ENCODE measurements at places on chromosomes 3 and 15. TPM values are rescaled to one million over a fixed set of nuclear protein-coding genes. Genes with fewer than 3 reads are reported as not detected.

- no peak for DNase-seq
Observed at GRCh38 chr3:112047264-112047663, 12.7 kb downstream of the TMPRSS7 start.

- no peak for DNase-seq
Observed at GRCh38 chr3:140062461-140062860, 127.5 kb downstream of the CLSTN2 start.

DNA sequence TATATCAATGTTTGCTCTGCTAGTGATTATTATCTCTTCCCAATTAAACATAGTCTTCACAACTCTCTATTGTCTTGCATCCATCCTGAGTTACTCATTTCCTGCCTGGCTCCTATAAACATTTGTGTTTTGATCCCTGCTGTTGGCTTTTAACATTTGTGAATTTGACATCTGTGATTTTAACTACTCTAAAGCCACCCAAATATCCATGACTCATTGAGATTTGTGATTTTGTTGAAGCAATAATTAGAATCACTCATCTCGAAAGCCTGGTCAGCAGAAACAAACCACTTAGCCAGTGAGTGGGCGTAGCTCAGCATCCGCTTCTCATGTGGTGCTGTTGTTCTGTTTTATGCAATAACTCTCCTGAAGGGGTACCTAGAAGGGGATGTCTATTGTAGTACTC lies 174.3 kb upstream of the ZBTB20 start:
- DNase-seq: no peak

DNA sequence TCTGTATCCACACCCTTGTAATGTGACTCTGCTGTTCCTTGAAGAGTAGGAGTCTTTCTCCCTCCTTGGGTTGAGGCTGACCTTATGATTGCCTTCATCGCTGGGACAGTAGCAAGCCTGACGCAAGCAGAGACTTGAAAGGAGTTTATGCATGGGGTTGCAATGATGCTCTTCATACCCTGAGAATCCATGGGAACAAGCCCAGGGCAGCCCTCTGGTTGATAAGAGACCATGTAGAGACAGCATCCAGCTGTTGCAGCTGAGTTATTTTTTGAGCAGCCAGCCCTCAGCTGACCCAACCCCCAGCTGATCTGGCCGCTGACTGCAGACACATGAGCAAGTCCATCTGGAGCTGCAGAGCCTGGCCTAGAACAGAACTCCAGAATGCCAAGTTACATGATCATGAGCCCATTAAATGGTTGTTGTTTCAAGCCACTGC lies 60.6 kb upstream of the ARNT2 start:
- no peak for DNase-seq

GRCh38 chr15:56792211-56792610 lies 58.9 kb upstream of the ZNF280D start:
- no peak for DNase-seq

GRCh38 chr3:61564395-61565059 lies 3.2 kb downstream of the PTPRG start:
- no peak for DNase-seq

GRCh38 chr3:171775943-171776342 lies 34.3 kb downstream of the PLD1 start:
- no peak for DNase-seq

DNA sequence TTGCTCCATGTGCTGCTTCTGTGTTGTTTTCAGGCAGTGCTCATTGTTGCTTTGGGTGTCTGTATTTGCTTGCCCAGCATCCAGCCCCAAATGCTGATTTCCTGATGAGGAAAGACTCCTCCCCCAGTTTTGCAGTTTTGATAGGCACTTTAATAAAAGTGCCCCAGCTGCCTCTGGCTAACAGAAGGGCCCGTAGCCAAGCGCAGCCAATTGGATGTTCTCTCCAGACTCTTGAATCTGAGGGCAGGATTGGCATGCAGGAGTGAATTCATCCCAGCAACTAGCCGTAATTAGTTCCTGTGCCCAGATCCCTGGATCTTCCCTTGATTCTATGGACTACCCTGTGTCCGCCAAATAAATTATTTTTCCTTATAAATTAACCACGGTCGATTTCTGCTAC lies 14.8 kb upstream of the SEMA5B start:
- no peak for DNase-seq

DNA sequence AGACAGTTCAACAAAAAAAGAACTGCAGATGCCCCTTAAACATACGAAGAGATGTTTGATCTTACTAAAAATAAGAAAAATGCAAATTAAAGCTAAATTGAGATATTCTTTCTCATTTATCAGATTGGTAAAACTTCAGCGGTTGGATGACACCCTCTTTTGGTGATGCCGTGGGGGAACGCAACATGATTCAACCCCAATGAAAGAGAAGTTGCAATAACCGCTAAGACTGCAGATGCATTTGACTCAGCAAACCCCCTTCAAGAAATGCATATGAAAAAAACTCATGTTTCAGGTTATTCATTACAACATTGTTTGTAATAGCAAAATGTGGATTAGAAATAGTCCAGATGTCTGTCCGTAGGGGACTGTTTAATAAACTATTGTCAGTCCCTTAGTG lies 3.6 kb downstream of the KLHL6 start:
- DNase-seq: no peak

DNA sequence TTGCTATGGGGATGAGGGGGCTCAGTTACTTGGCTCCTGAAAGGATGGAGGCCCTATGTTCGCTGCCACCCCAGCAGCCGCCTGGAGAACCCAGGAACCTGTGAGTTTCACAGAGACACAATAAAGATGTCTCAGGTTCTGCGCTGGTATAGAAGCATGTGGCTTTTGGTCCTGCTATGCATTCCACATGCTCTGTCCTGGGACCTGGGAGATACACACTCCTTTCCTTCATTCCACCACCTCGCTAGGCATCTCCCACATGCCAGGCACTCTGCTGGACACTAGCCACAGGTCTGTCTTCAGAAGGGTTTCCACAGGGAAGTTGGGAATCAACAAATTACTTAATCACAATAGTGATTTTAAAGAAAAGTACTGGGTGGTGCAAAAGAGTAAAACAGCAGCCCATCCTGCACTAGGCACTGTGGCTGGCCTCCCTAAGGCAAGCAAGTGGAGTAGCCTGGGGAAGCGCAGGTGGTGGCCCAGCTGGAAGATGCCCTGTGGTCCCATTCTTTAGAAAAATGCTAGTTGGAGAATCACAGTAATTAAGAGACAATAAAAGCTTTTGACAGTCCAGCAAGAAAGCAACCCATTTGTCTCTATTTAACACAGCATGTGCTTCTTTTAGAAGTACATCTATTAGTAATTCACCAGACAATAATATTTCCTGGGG lies 408.9 kb upstream of the WNT5A start:
- no peak for DNase-seq

DNA sequence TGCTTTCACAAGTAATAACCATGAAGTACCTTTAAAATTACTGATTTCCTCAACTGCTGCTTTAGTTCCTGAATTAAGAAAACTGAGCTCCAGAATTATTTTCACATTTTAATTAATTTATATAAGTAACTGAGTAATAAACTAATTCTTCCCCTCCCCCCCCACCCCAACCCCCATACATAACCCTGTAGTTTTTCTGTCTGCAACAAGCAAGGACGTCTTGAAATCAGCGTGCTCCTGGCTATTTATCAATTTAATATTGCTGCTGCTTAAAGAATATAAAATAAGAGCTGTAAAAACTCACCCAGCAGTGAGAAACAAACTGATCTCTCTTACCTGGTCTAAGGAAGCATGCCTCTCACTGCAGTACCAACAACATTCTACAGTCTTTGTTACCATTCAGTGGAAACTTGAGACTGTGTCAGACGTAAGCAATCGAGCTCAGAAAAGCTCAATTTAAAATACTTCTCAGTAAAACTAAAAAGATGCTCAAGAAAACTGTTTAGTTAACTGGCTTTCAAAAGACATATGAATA lies 121.0 kb downstream of the TFDP2 start:
- peak; percentile 80 for DNase-seq

- no peak for DNase-seq
Observed at GRCh38 chr15:61651267-61651666, 409.0 kb downstream of the VPS13C start.

DNA sequence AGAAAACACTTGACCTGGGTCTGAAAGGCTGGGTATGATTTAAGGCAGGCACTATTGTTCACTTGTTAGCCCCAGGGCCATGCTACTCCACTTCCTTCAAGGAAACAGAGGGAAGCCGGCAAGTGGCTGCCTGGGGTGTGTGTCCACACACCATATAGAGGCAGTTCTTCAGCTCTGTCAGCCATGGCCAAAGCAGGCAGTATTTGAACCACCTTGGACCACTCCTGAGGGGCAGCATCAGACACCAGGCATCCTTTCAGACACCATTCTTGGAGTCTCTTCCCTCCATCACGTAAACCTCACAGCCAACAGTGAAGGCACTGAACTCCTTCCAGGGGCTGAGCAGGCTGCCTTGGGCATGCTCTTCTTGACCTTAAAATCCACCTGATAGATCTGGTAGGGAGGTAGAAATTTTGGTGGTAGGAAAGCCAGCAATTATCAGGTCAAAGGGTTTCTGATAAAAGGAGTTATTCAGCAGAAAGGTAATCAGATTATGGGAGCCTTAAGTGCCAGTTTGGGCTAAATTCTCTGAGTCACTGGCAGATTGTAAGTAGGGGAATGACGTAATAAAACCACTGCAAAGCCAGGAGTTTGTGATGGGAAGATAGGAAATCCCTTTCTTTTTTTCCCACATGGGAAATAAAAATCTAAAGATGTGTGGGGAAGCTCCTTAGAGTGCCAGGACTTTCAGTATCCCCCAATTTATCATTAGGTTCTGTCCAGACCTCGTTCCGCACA lies 20.2 kb downstream of the TGFBR2 start:
- DNase-seq: no peak

GRCh38 chr3:8632402-8633237 lies 12.0 kb downstream of the SSUH2 start:
- no peak for DNase-seq

GRCh38 chr15:62903437-62903836 lies 139.1 kb upstream of the TPM1 start:
- DNase-seq: no peak

GRCh38 chr3:73601481-73601880 lies 23.3 kb downstream of the PDZRN3 start:
- no peak for DNase-seq

DNA sequence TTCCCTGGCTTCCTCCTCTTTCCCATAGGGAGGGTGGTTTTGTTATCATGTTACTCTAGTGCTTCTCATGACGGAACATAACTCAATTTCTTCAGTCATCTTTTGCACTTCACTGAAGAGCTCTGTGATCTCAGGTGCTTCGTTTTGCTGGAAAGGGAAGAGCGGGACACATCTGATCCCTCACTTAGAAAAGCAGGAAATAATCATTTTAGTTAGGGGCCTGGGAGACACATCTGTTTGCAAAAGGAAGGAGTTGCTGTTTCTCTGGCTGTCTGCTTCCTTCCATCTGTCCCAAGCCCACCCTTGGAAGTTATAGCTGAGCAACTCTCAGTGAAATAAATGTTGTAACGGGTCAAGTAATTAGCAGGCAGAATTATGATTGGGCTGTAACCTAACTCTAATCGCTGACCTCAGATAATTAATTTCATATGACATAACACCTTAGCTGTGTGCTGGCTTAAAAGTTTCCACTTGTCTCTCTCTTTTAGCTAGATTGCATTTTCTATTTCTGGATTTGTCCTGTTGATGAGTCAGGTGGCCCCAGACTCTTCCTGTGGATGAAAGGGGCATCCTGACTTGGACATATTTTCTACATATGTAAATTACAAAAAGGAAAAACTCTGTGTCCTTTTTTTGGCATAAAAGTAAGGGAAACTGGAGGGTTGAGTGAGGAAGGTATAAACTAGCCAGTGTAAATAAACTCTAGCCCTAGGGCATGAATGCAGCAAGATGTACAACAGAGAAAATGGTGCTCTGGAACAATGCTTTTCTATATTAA lies 11.0 kb upstream of the FILIP1L start:
- DNase-seq: no peak

GRCh38 chr3:45056608-45057301 lies 30.7 kb downstream of the CLEC3B start:
- no peak for DNase-seq

DNA sequence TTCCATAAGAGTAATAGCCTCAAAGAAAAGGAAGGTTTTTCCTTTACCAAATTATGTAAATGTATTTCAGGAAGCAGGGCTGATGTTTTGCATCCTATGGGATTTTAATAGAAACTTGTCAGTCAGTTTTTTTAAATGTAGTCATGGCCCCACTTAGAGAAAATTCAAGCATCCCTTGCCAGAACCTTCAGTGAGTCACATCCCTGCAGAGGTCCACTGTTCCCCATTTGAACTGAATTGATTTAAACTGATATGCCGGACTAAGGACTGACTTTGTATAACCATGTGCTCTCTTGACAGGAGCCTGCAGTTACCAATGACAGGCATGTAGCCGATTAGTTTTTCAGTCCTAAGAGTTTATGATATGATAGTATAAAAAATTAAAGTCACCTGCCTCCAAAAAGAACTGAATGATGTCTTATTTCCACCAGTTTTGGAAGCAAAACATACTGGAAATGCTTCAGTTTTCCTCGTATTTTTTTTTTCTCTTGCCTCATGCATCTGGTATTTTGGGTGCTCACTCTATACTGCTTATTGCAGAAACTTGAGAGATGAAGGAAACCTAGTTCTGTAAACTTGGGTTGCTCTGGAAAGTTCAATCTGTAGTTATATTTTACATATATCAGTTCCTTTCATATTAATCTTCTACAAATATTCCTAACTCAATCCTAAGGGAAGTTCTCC lies 30.7 kb downstream of the LRTM1 start:
- DNase-seq: no peak

DNA sequence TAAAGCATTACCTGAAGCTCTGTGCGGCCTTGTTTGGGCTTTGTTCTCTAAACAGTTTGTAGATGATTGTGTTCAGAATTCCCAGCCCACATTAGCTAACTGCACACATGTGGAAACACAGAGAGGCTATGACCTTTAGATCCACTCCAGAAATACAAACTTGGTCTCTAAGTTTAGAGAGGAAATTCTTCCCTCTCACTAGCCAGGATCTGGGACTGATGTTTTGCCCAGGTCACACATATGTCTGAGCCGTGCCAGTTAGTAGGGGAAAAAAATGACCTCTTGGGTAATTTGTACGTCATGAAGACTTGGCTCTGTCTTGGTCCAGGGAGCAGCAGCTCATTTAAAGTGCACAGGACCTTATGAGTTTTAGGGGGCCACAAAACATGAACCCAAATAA lies 223.1 kb downstream of the RBMS3 start:
- DNase-seq: no peak

GRCh38 chr3:71303627-71304200 lies 279.8 kb downstream of the FOXP1 start:
- DNase-seq: peak; percentile 58

DNA sequence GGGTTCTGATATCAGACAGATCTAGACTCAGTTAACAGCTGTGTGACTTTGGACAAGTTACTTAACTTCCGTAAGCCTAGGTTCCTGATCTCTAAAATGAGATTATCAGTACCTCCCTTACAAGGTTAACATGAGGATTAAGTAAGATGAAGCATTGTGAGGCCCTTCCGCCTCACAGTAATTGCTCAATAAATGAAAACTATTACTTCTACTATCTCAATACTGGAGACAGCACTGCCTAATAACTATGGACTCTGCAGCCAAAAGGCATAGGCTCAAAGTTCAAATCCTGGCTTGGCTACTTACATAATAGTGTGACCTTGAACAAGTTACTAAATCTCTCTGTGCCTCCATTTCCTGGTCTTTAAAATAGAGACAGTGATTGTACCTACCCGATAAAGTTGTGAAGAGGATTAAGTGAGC lies 82.0 kb upstream of the ATP11B start:
- no peak for DNase-seq

SAMMSON gene
- total RNA-seq: not detected

ACOX2 gene
- not detected for total RNA-seq

SH2D7 gene
- total RNA-seq: not detected

IMPG2 gene
- total RNA-seq: 0.35 TPM

STRIT1 gene
- not detected for total RNA-seq

AHSG gene
- not detected for total RNA-seq

SERPINI2 gene
- not detected for total RNA-seq

C3orf20 gene
- total RNA-seq: 0.37 TPM

SGO1 gene
- total RNA-seq: 2.1 TPM
